ENCODE measurements at places on chromosomes 11 and 22. TPM values are rescaled to one million over a fixed set of nuclear protein-coding genes. Genes with fewer than 3 reads are reported as not detected.

The SLC22A25 gene
- not detected for total RNA-seq

The FADS2 gene
- total RNA-seq, result 342 TPM

The DEUP1 gene
- total RNA-seq, result not detected

The PRR33 gene
- not detected for total RNA-seq

The GPR83 gene
- 0.09 TPM for total RNA-seq

The OR5B21 gene
- not detected for total RNA-seq

The TIGD3 gene
- total RNA-seq, result 0.30 TPM

The CALCA gene
- total RNA-seq, result not detected

The RBMXL2 gene
- total RNA-seq, result not detected

The TMEM151A gene
- total RNA-seq, result under 0.01 TPM

The LGALS12 gene
- not detected for total RNA-seq

The ME3 gene
- total RNA-seq, result 27.4 TPM

The PARVB gene
- 54.1 TPM for total RNA-seq

The TPBGL gene
- total RNA-seq, result 0.05 TPM

The SLC17A6 gene
- not detected for total RNA-seq

The OR51B2 gene
- not detected for total RNA-seq

The DRICH1 gene
- not detected for total RNA-seq

The TST gene
- 34.1 TPM for total RNA-seq

The C11orf97 gene
- not detected for total RNA-seq

The MUC2 gene
- not detected for total RNA-seq

The DCUN1D5 gene
- total RNA-seq, result 54.0 TPM

The DDIAS gene
- 4.7 TPM for total RNA-seq

The CCDC86 gene
- total RNA-seq, result 19.4 TPM

The MS4A6E gene
- total RNA-seq, result not detected

The KCNJ1 gene
- not detected for total RNA-seq

The LYVE1 gene
- not detected for total RNA-seq

The LRP4 gene
- 12.5 TPM for total RNA-seq

The MYEOV gene
- 2.9 TPM for total RNA-seq

The CD3G gene
- not detected for total RNA-seq
